Activated CD4-positive, alpha-beta T cell treated with anti-CD3 and anti-CD28 coated beads for 36 hours (primary cell): ENCODE measurements at places on chromosomes 4 and X. TPM values are rescaled to one million over a fixed set of nuclear protein-coding genes. Genes with fewer than 3 reads are reported as not detected.

- DNase-seq, result no peak
These were observed 3.4 kb downstream of the TEX13B start for GRCh38 chrX:107978707-107979307.

- peak; percentile 18 for DNase-seq
These were observed 26.8 kb upstream of the SPARCL1 start for GRCh38 chr4:87555773-87556619.

Gene DGAT2L6
- total RNA-seq, result not detected

Gene STATH
- not detected for total RNA-seq

DNA sequence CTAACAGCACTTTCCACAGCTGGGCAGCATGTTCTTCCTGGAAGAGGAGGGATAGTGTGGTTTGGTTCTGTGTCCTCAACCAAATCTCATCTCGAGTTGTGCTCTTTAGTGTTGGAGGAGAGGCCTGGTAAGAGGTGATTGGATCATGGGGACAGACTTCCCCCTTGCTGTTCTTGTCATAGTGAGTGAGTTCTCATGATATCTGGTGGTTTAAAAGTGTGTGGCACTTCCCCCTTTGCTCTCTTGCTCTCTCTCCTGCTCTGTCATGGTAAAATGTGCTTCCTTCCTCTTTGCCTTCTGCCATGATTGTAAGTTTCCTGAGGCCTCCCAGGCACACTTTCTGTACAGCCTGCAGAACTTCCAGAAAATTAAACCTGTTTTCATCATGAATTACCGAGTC, 133.7 kb upstream of the NDP start:
- no peak for DNase-seq

DNA sequence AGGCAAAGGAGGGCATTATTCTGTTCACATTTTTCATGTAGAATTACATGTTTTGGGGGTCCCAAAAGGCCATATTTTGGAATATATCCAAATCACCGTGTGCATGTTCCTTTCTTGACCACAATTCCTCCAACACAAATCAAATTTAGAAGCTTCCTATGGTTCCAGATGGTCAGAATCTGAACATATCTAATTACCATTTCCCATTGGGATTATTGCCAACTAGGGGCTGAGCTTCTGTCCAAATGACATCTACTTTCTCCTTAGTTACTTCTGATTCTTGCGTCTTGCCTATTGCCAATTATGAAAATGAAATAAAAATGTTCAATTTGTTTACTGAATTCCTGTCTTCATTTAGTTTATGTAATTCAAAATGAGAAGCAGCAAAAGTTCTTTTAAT, 163.7 kb downstream of the CPE start:
- DNase-seq, result no peak

Gene GABRA4
- not detected for total RNA-seq

- DNase-seq, result no peak
These were observed 155.8 kb downstream of the PPP3CA start for GRCh38 chr4:101191302-101192098.

- no peak for DNase-seq
These were observed 118.8 kb downstream of the PDLIM5 start for GRCh38 chr4:94570558-94570957.

- no peak for DNase-seq
These were observed 34.4 kb downstream of the TMSB4X start for GRCh38 chrX:13009273-13009672.

- DNase-seq, result no peak
These were observed 64.5 kb downstream of the ANKRD17 start for GRCh38 chr4:73194064-73194463.

DNA sequence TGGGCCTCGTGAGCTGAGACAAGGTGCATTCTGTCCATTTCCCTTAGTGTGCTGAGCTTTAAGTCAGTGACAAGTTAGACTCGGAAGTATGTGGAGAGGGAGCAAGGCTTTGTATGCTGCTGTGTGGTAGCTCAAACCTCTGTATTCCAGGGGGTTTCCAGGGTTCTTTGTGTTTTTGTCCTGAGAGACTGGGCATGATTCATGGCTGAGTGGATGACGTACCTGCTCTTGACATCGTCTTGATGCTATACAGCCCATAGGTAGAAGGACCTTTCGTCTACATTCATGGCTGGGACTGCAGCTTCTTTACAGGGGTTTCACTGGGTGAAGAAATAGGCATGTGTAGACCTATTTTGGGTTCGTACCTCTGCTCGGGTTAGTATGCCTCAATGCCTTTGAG, 162.7 kb upstream of the WDR1 start:
- no peak for DNase-seq

GRCh38 chr4:120709991-120710390, 212.5 kb downstream of the PRDM5 start:
- DNase-seq, result no peak

Gene ARSH
- not detected for total RNA-seq

- DNase-seq, result no peak
These were observed 69.4 kb upstream of the KIT start for GRCh38 chr4:54588404-54588803.

DNA sequence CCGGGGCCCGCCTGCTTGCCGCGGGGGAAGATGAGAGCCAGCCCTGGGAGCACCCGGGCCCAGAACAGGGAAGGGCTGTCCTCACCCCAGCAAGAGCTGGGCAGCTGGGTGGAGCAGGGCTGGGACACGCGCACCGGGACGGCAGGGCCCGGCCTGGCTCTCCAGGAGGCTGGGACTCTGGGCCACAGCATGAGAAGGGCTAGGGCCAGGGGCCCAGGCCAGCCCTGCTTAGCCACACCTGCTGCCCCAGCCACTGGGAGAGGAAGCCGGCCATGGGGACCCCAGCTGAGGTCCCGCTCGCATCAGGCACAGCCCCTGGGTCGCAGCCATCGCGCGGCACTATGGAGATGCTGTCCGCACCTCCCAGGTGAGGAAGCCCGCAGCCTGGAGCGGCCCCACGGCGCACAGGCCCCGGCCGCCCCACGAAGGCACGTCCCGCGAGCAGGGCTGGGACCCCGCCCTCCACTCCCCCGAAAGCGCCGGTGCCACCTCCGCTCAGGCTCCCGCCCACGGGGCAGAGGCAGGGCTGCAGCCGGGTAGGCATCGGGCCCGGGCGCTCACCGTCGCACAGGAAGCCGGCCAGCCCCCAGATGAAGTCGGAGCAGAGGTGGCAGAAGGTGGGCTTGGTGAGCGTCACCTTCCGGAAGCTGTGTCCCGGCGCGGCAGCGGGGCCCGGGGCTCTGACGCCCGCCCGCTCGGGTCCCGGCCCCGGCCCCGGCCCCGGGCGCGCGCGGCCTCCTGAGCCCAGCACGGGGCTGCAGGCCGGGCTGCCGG, 531 bp downstream of the DGKQ start:
- DNase-seq, result peak; percentile 69

Gene NDUFB11
- total RNA-seq, result 89.9 TPM

- no peak for DNase-seq
These were observed 415.1 kb upstream of the MAD2L1 start for GRCh38 chr4:120481756-120482155.

- no peak for DNase-seq
These were observed 24.0 kb upstream of the SGMS2 start for GRCh38 chr4:107800706-107801105.

- no peak for DNase-seq
These were observed 704.8 kb upstream of the AADAT start for GRCh38 chr4:170794525-170794924.

Gene RTL5
- total RNA-seq, result 0.33 TPM

DNA sequence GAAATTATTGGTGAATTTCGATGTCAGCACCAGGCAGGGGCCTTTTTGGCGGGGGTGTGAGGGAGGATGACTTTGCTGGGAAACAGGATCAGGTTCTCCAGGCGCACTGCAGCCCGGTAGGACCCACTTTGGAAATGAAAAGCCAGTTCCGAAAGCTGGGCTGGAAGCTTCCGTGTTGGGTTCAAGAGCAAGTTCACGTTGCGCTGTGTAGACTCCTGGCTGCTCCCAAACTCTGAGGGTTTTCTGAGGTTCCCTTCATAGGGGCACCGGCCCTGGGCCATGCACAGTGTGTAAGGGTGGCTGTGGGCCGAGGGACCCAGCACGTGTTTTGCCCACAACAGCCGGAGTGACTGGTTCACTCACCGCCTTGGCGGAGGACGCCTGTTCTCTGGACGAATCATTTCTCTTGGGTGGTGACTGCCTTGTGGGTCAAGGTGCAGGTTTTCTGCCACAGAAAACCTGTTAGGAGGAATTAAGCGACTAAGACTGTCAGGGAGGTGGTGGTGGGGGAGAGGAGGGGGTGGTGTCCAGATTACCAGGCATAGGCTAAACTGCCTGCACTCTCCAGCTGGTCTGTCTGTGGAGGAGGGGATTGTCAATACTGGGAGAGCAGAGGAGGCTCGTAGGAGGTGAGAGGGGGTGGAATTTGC, 8.0 kb downstream of the SHOX start:
- DNase-seq, result no peak

Gene KCTD8
- not detected for total RNA-seq

DNA sequence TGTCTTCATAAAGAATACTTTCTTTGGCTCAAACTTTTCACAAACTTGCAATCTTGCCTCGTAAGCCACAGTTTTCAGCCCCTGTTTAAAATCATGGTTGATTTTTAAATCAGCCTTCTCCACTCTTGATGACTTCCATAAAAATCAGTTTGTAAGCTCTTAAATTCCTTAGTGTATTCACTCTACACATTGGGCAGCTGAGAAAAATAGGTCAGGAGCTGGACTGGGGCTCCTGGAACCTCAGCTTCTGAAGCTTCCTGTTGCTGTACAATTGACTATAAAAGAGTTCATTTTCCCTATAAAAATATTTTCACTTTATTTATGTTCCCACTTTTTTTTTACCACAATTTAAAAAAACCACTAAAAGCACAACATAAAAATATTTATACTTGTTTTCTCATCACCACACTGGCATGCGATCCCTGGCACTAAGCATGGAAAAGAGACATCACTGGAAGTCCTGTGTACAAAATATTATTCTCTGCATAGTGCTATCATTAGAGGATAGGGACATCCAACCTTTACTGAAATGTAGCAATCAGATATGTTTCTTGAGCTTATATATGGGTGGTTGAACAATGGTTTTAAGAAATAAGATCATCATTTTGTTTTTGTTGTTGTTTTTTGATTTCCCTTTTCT, 345.7 kb downstream of the FBXO8 start:
- no peak for DNase-seq

DNA sequence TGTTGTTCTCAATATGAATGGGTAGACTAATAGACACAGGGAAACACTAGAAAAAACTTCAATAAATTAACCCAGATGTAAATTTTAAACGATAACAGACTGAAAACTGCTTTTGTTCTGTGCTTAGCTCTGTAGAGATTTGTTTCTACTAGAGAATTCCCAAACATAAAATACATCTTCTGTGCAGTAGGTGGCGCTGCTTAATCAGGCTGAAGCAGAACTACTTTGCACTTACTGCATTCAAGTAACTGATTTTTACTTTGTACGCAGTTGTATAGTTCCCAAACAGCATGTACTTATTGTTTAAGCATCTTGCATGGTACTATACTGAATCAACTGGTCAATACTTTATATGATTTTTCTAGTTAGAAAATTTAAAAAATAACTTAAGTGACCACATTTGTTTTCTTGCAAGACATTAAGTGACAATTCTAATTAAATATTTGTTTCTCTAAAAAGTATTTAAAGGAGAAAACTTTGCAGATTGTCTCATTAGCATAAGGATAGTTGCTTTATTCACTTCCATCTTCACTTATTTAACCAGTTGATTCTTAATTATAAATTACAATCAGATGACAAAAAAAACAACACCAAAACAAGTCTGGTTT, 490.6 kb downstream of the IL15 start:
- peak; percentile 75 for DNase-seq

GRCh38 chrX:137194164-137194563, 160.4 kb upstream of the GPR101 start:
- peak; percentile 55 for DNase-seq

GRCh38 chr4:54498661-54499111, 159.1 kb upstream of the KIT start:
- no peak for DNase-seq

Gene NAP1L5
- total RNA-seq, result 5.2 TPM

DNA sequence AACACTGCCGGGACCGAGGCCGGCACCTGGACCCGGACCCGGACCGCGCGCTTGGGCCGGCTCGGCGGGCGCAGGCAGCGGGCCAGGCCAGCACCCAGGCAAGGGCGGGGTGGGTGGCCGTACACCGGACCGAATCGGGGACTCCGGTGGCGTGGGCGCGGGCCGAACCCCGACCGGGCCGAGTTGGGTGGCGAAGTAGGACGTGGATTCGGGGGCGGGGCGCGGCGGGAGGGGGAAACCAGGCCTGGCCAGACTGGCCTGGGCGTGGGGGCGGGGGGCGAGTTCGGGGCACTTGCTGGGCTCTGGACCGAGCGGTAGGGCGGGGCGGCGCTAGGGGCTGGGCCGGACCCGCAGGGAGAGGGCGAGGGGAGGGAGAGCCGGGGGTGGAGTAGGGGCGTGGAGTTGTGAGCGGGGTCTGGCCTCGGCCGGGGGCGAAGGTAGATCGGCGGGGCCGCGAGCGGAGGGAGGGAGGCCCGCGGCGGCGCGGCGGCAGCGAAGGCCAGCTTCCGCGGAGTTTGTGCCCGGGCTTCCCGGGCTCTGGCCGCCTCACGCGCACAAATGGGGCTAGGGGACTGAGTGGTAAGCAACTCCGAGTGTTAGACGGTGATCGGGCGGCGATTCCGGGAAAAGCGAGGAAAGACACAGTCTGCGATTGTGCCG, 1.8 kb upstream of the BCORL1 start:
- DNase-seq, result peak; percentile 34

DNA sequence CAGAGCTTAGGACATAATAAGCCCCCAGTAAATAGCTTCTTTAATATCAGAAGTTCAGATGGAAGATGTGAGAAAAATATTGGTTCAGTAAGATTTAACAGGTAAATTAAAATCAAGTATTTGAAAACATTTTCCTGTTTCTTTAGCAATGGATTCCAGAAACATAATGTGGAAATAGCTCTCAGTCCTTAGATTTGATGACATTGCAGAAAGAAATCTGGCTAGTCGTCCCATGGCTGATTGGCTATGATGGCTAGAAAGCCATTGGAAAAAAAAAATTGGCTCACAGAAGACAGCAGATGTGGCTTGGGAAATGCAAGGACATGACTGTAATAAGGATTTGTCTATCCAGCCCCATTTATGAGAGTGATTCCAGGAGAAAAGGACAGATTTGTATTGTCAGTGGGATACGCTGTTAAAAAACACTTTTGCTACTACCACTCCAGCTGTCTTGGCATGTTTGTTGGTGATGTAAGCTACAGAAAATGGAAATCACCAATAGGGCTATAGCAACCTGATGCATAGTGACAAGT, 78.3 kb downstream of the AR start:
- DNase-seq, result no peak

Gene LGI2
- total RNA-seq, result not detected

DNA sequence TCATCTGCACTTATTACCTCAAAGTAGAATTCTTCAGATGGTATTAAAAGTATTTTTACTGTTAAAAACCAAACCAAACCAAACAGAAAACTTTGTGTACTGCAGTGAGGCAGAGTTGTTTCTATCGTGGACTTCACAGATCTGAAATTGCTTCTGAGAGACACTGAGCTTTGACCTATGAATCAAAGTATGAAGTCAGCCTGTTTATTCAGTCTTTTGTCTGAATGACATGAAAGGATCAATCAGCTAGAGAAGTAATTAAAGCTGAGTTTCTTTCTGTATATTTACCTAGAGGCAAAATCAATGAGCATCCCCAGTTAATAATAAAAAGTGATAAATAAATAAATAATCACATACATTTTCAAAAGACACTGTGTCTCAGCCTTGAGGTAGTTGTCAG, 2121.0 kb downstream of the PCDH7 start:
- DNase-seq, result no peak

Gene IQSEC2
- 0.21 TPM for total RNA-seq

- DNase-seq, result no peak
These were observed 240.1 kb downstream of the FRAS1 start for GRCh38 chr4:78297116-78297800.

Gene CA5B
- total RNA-seq, result 13.3 TPM

- no peak for DNase-seq
These were observed 292.1 kb downstream of the STIM2 start for GRCh38 chr4:27152703-27153102.

Gene UCHL1
- 1.5 TPM for total RNA-seq
